EL (cell line): ENCODE measurements at places on chromosomes 7 and 10.
A peak's percentile ranks its signal among the peaks of the same experiment; 100 is the strongest.

- no peak for DNase-seq
Measured at GRCh38 chr7:156156734-156157408, 344.6 kb upstream of the SHH start.

DNA sequence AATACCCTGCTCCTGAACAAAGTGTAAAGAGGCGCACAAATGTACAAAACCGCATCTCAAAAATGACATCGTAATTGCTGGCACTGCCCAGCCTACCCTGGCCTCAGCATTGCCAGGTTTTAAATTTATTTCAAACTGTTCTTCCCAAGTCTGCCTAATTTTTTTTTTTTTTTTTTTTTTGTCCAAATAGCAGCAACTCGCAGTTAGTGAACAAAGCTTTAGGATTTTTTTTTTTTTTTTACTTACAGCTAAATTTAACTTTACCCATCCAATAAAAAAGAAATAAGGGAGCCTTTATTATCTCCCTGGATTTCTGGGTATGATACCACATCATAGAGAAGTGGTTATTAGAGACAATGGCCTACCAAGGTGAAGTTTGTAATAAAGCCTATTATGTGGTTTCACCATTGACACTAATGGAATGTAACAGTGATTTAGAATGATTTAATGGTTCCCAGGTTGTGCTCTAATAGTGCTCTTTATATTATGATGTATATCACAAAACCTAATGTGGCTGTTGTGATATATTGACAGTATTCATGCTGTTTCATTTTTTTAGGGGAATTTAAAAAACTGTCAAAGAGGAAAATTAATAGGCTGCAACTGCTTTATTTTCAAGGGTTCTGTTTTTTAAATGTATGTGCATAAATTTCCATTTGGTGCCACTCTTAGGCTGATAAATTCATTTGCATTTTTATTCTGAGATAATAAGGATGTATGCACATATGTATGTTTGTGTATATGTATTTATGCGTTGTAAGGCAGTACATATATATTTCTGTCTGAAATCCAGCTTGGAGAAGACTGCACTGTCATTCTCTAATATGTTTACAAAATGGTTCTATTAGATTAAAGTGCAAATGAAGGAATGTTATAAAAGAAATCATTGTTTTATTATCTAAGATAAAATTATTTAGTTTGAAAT is 309.0 kb downstream of the TFEC start:
- no peak for DNase-seq

DNA sequence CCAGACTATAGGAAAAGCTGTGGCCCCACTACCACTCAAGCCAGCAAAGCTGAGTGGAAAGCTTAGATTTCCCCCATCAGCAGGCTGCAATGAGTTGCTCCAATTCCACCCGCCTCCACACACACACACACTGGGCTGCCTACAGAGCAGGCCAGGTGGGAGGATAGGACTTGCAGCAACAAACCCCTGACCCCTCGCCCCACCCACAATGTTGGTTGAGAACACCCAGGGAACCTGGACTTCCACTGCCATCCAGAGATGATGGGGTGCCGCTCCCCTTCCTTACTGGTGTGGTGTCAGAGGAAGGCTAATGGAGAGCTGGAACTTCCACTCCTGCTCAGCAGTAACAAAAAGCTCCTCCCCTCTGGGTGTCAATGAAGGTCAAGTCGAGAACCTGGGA is 16.8 kb upstream of the PLEKHA1 start:
- no peak for DNase-seq

- DNase-seq, result no peak
Measured at GRCh38 chr10:119391440-119392251, 150.9 kb downstream of the RGS10 start.

GRCh38 chr7:22586101-22586785 is 86.3 kb upstream of the STEAP1B start:
- DNase-seq, result no peak

GRCh38 chr10:88920986-88921593 is 31.5 kb downstream of the ACTA2 start:
- DNase-seq, result no peak

- DNase-seq, result peak; percentile 27
Measured at GRCh38 chr7:91082852-91083495, 181.3 kb upstream of the FZD1 start.

GRCh38 chr7:121214657-121215056 is 114.1 kb upstream of the WNT16 start:
- DNase-seq, result no peak

DNA sequence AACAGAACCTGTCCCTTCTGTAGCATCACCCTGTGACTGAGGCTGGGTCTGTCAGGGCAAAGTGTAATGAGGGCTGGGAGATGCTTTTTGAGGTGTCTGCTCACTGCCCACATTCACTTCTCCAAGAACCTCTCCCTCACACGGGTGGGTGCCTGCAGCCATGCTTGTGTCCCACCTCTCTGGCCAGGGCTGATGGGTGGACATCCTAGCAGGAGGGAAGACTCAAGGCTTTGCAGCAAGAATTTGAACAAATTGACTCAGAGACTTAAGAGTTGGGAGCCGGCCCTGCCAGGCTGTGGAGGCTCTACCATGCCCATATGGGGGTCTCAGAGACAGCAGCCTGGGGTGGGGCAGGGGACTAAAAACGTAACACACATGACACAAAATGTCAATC is 33.4 kb downstream of the GOLGA7B start:
- DNase-seq, result no peak

DNA sequence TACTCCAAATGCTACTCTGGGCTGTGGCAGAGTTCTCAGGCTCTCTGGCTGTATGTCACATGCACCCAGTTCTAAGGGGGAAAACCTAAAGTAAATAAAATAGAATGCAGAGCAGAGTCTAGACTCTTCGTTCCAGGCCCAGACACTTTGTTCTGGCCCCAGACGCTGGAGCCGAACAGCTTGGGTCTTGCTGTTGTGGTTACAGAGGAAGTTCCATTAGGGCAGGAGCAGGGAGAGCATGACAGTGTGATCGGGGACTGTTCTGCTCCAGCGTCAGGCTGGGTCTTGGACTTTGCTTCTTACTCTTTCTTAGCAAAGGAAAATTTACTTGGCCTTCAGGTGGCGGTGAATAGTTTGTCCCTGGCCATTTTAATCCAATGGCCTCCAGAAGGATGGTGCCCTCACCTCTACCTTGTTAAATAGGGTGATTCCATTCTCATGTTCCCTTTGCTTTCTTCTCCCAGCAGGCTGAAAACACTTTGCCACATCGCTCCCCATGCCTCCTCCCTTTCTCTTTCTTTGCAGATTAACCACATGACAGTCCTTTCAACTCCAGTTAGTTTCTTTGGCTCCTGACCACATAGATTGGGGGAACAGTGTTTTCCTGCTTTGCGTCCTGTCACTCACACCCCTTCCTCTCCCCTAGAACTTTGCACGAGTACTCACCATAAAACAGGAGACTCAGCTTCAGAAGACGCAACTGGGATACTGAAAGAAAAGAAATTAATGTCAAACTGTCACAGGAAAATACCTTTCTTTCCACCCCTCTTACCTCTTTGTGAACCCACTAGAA is 730.8 kb downstream of the SUGCT start:
- no peak for DNase-seq

DNA sequence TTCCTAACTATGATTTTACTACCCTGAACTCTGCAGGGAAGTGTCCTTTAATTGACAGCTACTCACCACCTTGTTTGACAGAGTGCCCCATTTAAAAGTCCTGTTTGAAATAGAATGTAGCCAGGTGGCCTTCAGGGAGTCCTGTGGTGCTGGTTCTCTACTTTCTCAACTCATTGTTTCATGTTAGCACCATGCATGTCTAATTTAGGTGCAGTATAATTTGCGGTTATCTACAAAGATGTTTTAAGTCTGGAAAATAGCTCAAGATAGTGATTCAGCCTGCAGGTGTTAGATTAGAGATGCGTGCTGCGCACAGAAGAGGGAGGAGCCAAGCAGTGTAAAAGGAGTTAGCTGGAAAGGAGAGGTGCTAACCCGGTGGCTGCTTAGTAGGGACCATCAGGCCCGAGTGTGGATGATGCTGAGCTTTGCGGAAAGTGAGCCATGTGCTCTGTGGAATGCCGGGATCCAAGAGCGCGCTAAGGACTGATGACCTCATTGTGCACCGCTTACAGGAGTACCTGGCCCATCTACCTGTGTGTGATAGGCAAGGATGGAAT is 1.2 kb downstream of the CCM2 start:
- no peak for DNase-seq

GRCh38 chr10:6950133-6950532 is 370.1 kb upstream of the PRKCQ start:
- DNase-seq, result no peak

- no peak for DNase-seq
Measured at GRCh38 chr7:34240417-34240816, 335.1 kb downstream of the BMPER start.

- DNase-seq, result peak; percentile 71
Measured at GRCh38 chr7:100091411-100092181, 2.8 kb downstream of the COPS6 start.

DNA sequence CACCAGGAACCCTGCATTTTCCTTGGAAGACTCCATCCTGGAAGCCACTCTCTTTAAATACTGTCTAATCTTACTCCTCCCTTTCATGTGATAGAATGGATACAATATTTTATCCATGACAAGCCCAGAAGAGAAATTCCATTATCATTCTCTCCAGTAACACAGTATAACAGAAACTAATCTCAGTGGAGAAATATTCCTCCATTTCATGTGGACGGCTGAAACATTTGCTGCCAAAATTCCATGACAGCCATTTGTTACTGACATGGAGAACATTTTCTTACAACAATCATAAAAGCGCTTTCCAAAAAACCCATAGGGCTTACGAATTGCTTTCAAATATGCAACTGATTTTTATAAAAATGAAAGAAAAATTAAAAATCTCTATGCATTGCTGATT is 392.8 kb upstream of the KLF6 start:
- DNase-seq, result no peak

- no peak for DNase-seq
Measured at GRCh38 chr7:78127009-78127408, 328.4 kb downstream of the PHTF2 start.

GRCh38 chr10:16493884-16494536 is 27.7 kb downstream of the C1QL3 start:
- no peak for DNase-seq

- DNase-seq, result peak; percentile 7
Measured at GRCh38 chr7:87575521-87575920, 25.2 kb downstream of the ABCB1 start.

- DNase-seq, result no peak
Measured at GRCh38 chr10:58026036-58026435, 241.7 kb downstream of the IPMK start.

GRCh38 chr10:48759113-48759901 is 74.6 kb downstream of the WDFY4 start:
- DNase-seq, result no peak

DNA sequence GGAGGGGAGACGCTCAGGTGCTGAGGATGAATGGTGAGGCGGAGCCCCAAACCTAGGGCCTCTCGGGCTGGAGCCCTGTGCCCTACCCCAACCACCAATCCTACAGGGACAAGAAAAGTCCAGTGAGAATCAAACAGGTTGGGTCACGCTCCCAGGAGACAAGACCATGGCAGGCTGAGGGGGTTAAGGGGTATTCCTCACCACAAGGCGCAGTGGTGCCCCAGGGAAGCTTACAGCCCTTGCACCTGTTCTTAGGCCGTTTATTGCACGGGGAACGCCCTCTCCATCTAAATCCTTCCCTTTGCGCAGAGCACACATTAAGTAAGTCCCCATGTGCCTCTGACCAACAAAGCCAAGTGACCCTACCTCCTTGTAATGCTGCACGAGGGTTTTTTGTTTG is 3.5 kb downstream of the FZD9 start:
- DNase-seq, result no peak

DNA sequence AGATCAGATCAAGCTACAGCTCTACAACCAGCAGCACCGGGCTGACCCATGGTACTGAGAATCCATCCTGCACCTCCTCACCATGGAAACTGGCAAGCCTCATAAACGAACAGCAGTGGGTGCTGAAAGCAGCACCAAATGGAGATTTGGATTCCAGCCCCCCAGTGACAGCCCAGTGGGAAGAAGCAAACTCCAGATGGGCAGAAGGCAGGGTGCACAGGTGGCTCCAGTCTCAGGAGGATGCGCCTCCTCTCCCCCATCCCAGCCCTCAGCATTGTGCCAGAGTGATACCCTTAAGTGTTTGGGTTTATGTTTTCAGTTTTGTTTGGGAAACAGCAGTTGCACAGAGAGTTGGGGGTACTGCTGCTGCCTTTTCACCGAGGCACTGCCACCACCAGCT is 20.6 kb upstream of the SMO start:
- no peak for DNase-seq

- no peak for DNase-seq
Measured at GRCh38 chr10:132114953-132115520, 49.3 kb downstream of the JAKMIP3 start.

GRCh38 chr10:80924063-80924952 is 386.6 kb downstream of the SH2D4B start:
- DNase-seq, result peak; percentile 18

- DNase-seq, result peak; percentile 80
Measured at GRCh38 chr10:58653139-58653538, 140.5 kb downstream of the BICC1 start.

DNA sequence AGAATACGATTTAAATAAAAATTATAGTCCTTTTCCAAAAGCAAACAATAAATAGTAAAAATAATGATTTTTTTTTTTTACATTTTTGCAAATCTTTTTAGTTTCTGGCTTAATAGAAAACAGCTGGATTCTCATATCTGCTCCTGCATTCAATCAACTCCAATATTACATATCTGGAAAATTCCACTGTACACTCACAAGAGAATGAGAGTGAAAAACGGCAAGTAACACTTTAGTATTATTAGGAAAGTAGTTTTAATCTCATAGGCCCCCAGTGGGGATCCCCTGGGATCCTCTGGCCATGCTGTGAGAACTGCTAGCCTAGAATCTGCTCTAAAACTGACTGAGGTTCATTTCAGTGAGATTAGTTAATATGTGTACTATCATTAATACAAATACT is 128.6 kb upstream of the LRRN3 start:
- no peak for DNase-seq

DNA sequence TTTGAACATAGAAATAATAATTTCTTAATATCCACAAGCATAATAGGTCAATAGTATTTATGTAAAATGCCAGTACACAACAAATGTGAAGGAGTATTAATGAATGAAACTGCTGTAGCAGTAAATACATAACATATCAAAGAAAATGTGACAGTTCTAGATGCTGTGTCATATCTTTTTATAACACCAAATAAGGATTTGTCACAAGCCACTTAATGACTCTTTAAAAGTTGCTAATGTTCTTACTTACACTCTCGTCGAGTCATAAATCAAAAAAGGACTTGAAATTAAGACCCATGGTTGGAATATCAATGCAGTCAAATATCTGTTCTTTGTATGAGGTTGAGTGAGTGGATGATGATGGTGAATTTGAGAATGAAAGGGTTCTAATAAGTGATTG is 96.6 kb downstream of the CELF2 start:
- DNase-seq, result no peak
